Activated CD8-positive, alpha-beta memory T cell treated with anti-CD3 and anti-CD28 coated beads for 1 hour (primary cell): ENCODE measurements at places on chromosomes 11 and 22.

DNA sequence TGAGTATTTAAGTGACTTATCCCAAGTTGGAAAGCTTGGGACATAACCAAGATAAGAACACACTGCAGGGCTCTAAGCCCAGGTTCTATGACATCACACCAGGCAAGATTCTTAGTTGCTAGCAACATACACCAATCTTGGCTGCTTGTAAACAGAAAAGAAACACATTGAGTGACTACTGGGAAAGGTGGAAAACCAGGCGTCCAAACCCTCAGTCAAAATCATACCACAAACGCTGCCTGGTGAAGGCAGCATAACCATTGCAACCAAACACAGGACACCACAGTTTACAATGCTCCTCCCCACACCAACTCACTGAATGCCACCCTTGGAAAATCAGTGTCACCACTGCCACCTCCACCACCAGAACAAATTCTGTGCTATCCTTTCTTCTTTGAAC, 379.9 kb downstream of the TTC28 start:
- no peak for DNase-seq

- no peak for DNase-seq
Observed at GRCh38 chr22:47408409-47408808, 646.0 kb downstream of the TBC1D22A start.

DNA sequence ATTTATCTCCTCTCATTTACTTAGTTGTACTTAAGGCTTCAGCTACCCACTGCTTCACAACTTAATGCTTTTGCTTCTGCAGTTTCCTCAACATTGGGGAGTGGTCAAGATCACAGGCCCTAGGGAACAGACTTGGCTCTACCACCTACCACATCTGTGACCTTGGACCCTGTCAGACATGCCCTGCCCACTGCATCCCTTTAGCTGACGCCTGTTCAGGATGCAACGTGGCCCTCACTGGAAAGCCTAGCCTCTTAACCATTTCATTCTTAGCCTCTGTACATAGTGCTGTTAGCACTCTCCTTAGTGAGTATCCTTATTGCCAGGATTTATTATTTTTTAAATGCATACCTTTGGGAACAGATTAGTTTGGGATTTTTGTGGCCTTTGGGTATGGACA, 34.4 kb downstream of the TNRC6B start:
- DNase-seq = no peak

DNA sequence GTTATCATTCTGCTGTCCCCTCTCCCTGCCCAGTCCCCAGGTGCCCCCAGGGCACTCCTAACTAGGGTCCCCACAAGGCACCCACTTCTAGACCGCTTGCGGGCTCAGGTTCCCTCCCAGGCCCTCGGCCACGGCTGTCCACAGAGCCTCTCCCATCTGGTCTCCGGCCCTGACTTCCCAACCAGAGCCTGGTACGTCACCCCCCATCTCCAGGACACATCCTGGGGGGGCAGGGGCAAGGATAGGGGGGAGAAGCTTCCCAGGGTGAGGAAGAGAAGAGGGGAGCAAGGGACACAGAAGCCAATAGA, 457 bp downstream of the SSTR3 start:
- DNase-seq = no peak

- no peak for DNase-seq
Observed at GRCh38 chr11:96013461-96014213, 89.7 kb upstream of the MTMR2 start.

GRCh38 chr11:126702987-126703386, 297.6 kb downstream of the KIRREL3 start:
- DNase-seq = no peak
